ENCODE measurements at places on chromosomes 5 and 9.

DNA sequence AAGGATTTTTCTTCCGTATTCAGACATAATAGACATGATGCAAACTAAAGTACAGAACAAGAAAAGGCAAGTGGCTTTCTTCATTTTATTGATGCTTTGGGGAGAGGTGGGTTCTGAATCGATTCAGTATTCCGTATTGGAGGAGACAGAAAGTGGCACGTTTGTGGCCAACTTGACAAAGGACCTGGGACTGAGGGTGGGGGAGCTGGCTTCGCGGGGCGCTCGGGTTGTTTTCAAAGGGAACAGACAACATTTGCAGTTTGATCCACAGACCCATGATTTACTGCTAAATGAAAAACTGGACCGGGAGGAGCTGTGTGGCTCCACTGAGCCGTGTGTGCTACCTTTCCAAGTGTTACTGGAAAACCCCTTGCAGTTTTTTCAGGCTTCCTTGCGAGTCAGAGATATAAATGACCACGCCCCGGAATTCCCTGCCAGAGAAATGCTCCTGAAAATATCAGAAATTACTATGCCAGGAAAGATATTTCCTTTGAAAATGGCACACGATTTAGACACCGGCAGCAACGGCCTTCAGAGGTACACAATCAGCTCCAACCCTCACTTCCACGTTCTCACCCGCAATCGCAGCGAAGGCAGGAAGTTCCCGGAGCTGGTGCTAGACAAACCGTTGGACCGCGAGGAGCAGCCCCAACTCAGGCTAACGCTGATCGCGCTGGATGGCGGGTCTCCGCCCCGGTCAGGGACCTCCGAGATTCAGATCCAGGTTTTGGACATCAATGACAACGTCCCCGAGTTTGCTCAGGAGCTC, 551 bp downstream of the PCDHB6 start:
- DNase-seq, result no peak

DNA sequence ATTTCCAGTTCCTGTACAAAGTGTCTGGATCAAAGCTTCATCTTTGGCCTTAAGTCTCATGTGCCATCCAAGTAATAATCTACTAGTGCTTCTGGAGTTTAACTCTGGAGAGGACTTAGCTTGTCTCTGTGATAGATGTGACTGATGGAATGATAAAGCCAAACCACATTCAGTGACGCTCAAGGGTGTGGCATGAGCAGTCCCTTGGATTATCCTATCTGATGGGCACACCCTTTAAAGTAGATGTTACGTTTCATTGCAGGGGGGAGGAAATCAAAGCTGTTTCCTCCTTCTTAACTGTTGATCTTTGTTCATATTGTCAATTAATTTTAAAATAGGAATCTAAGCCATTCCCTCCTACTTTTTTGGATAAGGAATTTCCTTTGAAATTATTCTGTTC, 8.5 kb upstream of the EGFLAM start:
- DNase-seq, result no peak

DNA sequence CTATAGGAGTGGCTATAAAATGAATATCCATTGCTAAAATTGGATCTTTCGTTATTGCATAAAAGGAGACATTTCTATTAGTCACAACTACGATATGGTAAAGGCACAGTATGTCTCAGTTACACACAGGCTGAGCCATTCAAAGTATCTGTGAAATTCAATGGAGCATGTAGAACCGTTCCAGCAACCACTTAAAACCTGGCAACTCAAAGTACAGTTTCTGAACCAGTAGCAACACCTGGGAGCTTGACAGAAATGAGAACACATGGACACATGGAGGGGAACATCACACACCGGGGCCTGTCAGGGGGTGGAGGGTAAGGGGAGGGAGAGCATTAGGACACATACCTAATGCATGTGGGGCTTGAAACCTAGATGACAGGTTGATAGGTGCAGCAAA, 15.4 kb downstream of the POC5 start:
- DNase-seq, result no peak

DNA sequence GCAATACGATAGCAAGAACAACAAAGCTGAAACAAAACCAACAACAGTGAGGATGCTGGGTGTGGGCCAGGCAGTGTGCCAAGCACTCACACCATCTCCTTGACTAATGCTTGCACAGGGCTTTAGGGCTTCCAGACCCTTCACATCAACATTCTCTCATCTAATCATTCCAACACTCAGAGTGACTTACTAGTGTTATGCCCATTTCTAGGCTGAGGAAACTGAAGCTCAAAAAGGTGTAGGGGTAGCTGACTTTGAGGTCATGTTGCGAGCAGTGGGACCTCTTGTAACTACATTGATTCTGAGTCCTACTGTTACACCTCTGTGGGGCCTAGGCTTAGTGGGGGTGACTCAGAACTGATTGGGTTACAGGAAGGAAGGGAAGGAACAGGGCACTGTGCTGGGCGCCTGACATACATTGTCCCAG, 9.7 kb downstream of the ANGPTL2 start:
- no peak for DNase-seq

GRCh38 chr5:33713136-33713765, 178.5 kb downstream of the ADAMTS12 start:
- no peak for DNase-seq

DNA sequence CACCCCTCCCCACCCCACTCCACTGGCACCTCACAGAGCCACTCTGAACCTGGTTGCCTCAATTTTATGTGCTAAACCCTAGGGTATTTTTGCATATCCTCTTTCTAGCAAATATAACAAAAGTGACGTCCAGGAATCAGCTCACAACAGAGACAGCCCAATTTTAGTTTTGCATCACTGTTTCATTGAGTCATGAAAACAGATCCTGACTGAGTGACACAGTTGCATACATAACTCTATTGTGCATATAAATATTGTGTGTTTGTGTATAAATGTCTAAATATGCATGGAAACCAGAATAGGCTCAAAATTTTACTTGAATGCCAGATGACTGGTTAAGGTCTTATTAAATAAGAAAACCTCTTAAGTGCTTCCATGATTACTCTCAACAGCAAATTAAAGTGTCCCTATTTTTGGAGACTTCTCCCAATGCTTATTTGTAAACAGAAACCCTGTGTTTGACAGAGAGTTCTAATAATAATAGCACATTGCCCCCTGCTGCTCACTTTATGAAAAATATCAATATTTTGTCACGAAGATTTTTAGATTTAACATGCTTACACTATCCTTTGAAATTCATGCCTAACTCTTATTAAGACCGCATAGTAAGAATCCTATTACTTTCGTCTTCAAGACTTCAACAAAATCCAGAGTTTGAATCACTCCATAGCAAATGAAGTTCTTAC, 75.5 kb upstream of the PRRC1 start:
- no peak for DNase-seq

DNA sequence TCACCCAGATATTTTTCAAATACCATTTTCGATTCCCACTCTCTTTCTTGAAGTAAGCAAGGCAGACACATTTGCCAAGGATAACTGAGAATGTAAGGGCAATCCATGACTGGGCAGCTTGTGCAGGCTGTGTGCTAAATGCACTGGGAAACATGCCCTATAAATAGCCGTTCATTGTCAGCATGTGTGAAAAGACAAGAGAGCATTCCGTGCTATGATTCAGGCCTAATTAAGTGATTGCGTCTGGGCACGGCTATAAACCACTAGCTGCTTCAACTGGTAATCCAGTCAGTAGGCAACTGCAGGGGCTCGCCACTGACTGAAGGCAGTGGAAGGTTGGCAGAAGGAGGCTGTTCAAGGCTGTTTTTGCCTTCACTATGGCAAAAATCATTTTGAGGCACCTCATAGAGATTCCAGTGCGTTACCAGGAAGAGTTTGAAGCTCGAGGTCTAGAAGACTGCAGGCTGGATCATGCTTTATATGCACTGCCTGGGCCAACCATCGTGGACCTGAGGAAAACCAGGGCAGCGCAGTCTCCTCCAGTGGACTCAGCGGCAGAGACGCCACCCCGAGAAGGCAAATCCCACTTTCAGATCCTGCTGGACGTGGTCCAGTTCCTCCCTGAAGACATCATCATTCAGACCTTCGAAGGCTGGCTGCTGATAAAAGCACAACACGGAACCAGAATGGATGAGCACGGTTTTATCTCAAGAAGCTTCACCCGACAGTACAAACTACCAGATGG, at the start of gene HSPB3:
Gene HSPB3 (plus strand): TSS at position 287 of the 745 bp plus-strand sequence. CDS start 91 bp downstream, at position 378.
- DNase-seq, result no peak

GRCh38 chr5:16681876-16682275, 65.1 kb upstream of the RETREG1 start:
- no peak for DNase-seq
